ENCODE measurements at places on chromosomes 11 and 22. TPM values are rescaled to one million over a fixed set of nuclear protein-coding genes. Genes with fewer than 3 reads are reported as not detected.

- no peak for DNase-seq
Measured at GRCh38 chr11:69473276-69473845, 8.1 kb upstream of the LINC01488 start.

- peak; percentile 58 for DNase-seq
Measured at GRCh38 chr11:326842-327580, 6.4 kb upstream of the IFITM3 start.

- no peak for DNase-seq
Measured at GRCh38 chr11:116515664-116516184, 257.1 kb downstream of the BUD13 start.

GRCh38 chr11:123431619-123432018 lies 1.6 kb downstream of the GRAMD1B start:
- no peak for DNase-seq

GRCh38 chr11:92779746-92780145 lies 189.7 kb upstream of the MTNR1B start:
- no peak for DNase-seq

DNA sequence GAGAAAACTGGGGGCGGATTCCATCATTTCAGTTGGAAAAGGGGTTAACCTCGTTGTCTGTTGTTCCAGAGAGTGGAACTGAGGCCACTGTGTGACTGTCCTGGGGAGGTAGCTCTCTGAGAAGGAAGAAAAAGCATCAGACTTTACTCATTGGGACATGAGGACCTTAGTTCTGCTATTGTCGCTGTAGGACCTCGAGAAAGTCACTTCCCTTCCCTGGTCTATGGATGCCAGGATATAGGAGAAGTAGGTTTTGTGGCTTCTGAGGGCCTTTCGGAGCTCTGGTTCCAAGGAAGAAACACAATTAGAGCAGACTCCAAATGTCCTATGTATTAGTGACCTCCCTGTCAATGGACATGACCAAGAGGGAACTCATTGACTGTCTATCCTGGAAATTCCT lies 6.2 kb downstream of the MYO18B start:
- no peak for DNase-seq

DNA sequence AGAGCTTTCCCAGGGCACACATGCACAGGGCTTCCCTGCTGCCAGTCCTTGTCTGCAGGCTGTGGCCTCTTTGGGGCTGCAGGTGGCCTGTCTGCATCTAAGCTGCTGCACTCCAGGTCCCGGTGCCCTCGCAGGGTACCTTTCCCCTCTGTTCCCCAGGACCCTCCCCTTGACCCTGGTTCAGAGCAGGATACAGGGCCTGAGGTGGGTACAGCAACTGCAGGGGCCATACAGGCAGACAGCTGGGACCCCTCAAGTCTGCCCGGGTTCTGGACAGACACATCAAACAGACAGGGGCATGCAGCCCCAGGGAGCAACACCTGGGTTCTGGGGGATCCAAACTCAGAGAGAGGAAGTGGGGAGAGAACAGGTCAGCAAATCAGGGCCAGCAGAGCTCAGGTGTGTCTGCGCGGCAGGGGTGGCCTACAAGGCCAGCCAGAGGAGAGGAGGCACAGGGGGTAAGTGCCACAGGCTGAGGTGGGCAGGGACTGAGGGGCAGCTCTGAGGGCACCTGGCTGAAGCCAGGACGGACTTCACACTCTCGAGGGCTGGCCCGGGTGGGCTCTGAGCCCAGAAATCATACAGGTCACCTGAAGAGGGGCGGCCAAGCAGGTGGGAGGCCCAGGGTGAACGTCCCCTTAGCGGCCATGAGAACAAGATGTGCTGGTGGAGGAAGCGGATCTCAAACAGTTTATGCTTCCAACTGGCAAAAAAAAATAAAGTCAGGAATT lies 29.9 kb upstream of the COMT start:
- DNase-seq: no peak

The TRMT2A gene
- total RNA-seq: 28.7 TPM

GRCh38 chr11:84247926-84248325 lies 961.8 kb upstream of the CCDC90B start:
- peak; percentile 22 for DNase-seq

The TMPRSS4 gene
- total RNA-seq: not detected

DNA sequence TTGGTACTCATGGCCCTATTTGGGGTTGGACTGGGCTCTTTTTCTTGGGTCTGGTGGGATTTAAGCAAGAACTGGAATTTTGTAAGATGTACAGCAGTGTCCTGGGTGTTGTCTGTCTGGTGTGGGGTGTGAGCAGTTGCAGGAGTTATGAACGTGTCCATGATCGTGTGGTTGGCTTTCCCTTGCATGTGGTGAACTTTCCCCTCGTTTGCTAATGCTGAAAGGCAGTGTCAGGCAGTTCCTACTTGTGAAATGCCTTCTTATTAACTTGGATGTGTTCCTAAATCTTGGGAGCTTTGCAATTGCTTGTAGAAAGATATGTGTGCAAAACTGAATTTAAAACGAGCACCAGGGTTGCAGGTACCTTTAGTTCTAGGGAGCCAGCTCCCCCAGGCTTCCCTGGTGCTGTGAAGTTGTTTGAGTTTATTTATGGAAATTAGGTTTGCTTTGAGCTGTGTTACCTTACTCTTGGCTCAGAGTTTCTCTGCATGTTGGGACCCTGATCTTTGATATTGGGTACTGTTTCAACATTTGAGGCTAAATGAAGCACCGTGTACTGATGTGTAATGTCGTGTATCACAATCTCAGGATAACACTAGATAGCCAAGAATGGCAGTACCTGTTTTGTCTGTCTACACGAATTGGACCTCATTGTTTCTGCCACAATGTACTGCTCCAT lies 35.8 kb upstream of the HSD17B12 start:
- DNase-seq: peak; percentile 8

GRCh38 chr11:123103326-123103980 lies 41.5 kb upstream of the HSPA8 start:
- DNase-seq: peak; percentile 91

- DNase-seq: peak; percentile 25
Measured at GRCh38 chr11:117809236-117810055, 12.4 kb upstream of the DSCAML1 start.

The C22orf23 gene
- total RNA-seq: 0.54 TPM

The LDHAL6A gene
- total RNA-seq: not detected
